ENCODE measurements at places on chromosomes 16 and 17.

DNA sequence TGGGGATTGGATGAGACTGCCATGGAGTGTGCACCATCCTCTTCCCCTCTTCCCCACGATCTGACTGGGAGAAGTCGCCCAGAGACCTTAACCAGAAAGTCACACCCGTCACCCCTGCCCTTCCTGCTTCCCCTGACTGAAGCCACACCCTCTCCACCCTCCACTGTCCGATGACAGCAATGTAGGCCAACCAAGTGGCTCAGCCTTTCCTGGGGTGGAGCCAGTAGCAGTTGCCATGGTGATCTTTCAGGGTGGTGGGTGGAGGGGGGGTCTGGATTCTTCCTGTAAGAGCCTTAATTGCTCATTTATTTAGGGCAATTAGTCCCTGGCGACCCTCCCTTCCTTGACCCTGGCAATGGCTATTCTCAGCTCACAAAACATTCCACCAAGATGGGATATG lies 37.5 kb upstream of the PHB1 start:
- DNase-seq: no peak

- no peak for DNase-seq
These were observed 28.7 kb downstream of the MNT start for GRCh38 chr17:2372180-2372579.

DNA sequence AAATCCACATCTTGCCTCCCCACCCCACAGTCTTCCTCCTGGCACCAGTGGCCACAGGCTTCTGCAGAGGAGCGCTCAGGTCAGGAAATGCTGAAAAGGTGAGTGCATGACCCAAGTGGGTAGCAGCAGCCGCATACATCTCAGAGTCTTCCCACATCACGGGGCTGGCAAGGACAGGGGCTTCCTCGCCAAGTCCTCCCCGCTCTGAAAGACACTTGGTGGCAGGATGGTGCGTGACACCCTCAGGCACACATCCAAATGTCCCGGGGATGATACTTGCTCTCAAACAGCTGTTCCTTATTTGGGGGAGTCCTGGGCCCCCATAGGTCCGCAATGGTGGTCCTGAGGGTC lies 8.8 kb upstream of the SLC16A5 start:
- no peak for DNase-seq

DNA sequence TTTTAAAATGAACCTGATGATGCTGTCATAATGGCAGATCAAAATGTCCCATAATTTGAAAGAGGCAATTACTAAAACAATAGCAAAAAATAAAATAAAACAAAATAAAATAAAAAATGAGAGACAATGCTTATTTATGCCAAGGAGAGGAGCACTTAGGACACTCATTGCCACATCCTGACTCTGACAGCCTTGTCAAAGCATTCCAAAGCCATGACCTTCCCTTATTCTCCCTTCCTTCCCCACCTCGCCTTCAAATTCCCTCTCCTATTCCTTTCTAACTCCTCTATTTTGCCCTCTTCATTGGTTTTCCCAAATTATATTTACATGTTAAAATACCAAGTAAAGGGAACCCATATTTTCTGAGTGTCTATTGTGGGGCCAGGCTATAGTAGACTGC lies 220.0 kb downstream of the CDH13 start:
- no peak for DNase-seq

DNA sequence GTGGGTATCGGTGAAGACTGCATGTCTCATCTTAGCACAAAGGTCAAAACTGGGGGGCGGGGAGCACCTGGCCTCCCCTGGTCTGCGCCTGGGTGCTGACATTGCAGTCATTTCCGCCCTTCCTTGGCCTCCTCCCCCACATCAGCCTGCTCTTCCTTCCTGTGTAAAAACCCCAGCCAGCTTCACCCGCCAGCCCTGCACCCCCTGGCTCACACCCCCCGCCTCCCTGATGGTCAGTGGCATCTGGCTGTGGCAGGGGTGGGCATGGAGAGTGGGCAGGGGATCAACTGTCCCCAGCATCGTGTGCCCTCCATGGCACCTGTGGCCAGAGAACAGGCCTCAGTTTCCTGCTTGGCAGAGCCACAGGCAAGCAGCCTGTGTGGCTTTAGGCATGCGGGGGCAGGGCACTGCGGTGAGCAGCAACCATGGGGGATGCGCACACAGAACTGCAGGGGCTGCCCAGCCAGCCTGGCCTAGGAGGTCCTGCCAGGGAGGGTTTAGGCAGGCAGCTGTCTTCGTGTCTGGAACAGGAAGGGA lies 26.5 kb upstream of the LASP1NB start:
- no peak for DNase-seq

DNA sequence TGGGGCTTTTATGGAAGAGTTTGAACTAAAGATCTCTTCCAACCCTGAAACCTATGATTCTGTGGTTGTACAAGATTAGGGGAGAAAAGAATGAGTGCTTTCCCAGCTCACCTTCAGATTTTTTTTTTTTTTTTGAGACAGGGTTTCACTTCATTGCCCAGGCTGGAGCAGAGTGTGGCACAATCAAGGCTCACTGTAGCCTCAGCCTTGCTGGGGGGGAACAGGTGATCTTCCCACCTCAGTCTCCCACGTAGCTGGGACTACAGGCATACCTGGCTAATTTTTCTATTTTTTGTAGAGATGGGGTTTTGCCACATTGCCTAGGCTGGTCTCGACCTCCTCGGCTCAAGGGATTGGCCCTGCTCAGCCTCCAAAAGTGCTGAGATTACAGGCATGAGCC lies 21.8 kb upstream of the ITGB3 start:
- DNase-seq: no peak

DNA sequence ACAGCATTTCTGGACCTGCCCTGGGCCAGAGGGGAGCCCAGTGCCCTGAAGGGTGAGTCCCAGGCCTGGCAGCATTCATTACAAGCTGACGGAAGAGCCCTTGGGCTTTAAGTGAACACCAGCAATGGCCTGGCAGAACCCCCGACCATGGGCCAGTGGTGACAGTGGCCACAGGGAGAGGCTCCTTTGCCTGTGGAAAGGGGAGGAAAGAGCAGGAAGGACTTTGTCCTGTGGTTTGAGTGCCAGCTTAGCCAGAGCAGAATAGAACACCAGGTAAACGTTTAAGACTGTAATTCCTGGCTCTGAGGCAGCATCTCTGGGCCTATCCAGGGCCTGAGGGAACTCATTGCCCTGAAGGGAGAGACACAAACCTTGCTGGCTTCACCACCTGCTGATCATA lies 34.3 kb upstream of the ATP2C2 start:
- DNase-seq: no peak

- no peak for DNase-seq
These were observed 58.0 kb downstream of the ASIC2 start for GRCh38 chr17:33234930-33235685.

DNA sequence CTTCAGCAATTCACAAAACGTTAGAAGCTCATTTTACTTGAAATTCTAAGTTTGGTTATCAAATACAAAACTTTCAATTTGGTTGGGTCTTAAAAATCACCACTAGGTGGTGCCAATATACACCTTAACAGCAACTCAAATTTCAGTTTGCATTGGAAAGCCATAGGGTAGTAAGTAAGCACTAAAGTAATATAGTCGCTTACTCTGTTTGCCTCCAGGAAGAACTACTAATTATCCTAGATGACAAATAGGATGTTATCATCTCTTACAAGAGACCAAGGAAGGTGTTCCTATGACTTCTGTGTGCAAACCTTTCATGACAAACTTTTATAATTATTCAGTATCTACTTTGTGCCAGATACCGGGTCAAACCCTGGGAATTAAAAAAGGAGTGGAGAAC lies 93.3 kb downstream of the MYO1D start:
- DNase-seq: peak; percentile 10

DNA sequence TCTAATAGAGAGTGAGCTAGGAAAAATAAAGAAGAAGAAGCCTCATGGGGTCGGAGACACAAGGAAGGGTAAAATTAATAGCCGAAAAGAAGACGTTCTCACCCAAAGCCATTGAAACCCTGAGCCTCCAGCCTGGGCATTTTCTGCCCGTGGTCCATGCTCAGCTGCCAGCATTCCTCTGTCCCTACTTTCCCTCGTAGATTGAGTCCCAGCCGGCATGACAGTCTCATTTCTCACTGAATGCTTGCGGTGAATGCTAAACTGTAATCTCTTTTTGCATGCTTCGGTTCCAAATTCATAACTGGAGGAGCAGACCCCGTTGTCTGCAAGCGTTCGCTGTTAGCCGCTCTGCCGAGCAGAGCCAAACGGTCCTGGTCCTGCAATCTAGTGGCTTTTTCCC lies 54.0 kb upstream of the COX10 start:
- no peak for DNase-seq

DNA sequence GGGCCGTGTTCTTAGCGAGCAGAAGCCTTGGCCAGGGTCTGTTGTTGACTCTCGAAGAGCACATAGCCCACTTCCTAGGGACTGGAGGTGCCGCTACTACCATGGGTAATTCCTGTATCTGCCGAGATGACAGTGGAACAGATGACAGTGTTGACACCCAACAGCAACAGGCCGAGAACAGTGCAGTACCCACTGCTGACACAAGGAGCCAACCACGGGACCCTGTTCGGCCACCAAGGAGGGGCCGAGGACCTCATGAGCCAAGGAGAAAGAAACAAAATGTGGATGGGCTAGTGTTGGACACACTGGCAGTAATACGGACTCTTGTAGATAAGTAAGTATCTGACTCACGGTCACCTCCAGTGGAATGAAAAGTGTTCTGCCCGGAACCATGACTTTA lies 18.5 kb downstream of the RSPRY1 start:
- no peak for DNase-seq

DNA sequence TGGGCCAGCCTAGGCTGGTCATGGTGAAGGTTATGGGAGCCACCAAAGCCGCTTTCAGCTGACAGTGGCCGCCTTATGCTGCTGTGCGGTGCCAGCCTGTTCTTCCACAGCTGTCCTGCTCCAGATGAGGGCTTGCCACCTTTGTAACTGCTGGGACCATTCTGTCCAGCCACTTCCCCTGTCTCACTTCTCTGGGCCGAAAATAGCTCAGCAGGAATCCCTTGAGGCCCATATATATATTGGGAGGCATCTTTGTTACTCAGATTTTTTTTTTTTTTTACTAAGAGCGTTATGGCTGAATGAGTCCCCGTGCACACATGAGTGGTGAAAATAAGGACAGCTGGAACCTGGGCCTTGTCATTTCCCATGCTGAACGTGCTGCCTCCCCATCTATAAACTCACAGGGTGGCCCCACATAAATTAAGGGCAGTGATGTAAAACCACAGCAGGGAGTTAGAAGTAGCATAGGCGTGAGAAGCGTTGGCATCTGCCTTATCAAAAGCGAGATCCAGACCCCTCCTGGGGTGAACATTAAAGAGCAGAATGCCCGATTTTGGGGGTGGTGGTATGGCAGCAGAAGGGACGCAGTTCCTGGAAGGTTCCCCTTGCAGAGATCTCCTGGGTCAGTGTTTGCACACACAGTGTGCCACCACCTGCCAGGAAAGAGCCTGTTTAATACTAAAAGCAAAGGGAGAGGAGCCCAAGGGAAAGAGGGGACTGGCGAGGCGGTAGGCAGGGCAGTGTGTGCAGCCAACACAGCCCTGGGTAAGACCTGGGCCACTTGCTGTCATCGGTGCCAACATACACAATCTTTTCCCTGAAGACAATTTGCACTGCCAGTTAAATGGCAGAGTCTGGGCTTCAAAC lies 57.8 kb downstream of the USP43 start:
- no peak for DNase-seq

GRCh38 chr17:80431246-80432195 lies 16.6 kb downstream of the ENDOV start:
- no peak for DNase-seq

DNA sequence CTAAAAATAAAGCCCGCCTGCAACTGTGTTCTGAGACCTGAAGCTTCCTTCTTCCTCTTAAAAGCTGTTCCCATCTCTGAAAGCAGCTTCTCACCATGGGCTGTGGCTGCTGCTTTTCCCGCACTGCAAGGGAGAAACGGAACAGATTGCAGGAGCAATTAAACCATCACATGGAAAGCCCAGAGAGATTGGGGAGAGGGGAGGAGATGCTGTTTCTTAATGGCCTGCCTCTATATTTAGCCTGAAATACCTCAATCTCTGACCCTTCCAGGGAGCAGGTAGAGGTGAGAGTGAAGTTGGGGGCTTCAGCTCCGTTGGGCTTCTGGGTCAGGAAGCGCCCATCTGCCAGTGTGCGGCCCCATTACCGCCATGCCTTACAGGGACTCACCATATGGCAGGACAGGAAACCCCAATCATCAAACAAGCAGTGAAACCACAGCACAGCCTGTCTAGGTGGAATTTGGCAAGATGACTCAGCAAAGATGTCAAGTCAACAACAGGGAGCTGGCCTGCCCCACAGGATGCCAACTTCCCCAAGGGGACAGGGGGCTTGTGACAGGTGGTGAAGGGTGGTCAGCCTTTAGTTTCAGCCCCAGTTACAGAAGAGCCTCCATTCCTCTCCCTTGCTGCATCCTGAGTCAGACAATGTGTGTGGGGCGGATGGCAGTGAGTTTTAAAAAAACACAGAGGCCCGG lies 286.6 kb upstream of the CCL2 start:
- DNase-seq: no peak

- DNase-seq: no peak
These were observed 5.0 kb downstream of the SLX4 start for GRCh38 chr16:3606441-3606840.

DNA sequence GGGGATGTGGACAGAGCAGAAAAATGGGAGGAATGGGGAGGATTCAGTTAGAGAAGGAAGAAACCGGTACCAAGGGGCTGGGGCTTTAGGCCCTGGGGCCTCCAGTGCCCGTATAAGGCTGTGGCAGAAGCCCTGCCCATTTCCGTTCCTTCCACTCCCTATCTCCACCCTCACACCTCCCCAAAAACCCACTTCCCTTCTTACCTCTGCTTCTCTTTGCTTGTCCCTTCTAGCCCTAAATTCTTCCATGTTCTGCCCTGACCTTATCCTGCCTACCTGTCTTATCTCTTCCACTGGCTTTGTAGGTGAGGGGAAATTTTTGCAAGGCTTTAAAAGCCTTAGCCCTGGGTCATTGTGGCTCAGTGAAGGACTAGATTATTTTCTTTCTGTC lies 4.1 kb downstream of the RNF167 start:
- DNase-seq: no peak

- DNase-seq: no peak
These were observed 13.8 kb downstream of the RIPOR1 start for GRCh38 chr16:67542464-67542863.

DNA sequence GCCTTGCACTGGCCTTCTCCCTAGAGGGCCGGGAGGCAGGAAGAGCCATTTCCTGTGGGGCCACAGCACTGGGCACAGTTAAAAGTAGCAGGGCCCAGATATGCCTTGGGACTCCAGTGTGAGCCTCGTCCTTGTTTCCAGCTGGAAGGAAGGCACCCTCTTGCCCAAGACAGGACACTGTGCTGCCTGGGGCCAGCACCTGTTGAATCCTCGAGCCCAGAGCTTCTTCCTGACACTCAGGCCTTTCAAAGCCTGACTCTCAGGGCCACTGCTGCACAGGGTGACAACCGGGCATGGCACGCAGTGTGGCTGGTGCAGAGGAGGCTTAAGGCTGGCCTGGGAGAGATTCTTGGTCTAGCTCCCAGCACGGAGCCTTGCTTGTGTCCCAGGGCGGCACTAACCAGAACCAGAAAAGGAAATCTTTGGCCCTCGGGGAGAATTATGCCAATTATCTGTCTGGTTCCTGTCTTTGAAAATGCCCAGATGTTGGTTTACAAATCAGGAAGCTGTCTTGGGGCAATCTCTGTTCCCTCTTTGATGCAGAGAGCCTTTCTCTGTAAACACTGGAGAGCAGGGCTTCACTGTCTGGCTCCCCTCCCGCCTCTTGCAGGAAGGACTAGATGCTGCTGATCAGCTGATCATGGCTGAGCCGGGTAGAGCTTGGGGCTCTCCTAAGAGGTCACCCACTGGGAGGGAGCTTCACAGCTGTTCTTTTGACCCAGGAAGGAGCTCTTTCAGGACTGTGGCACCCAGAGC lies 11.1 kb downstream of the LDHD start:
- no peak for DNase-seq

- DNase-seq: no peak
These were observed 75.8 kb upstream of the ENDOV start for GRCh38 chr17:80339118-80339517.

All from left renal cortex interstitium (tissue), 4 donors.